Kidney tubule cell (primary cell): ENCODE measurements at places on chromosomes 11 and 22.

GRCh38 chr22:44160421-44160820 lies 20.3 kb upstream of the PARVG start:
- DNase-seq = no peak

GRCh38 chr11:67076202-67076601 lies 19.6 kb downstream of the RHOD start:
- DNase-seq = no peak

DNA sequence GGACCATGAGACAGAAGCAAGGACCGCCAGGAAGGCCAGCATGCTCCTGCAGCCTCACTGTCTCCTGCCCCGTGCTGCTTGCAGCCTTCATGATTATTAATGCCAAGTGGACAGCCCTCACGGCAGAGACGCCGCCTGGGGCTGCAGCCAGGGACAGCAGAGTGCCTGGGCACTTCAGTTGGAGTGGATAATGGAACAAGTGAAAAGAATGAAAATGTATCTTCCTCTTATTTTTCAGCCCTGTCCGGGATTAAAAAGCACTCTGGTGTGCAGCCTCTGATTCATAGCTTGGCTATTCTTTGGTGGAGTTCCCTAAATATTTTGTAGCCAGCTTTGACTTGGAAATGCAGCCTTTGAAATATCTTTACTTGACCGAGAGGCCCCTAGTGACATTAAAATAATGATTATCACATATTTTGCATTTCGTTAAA lies 1404.2 kb downstream of the BRD1 start:
- DNase-seq = no peak

GRCh38 chr11:7520981-7521487 lies 7.2 kb downstream of the PPFIBP2 start:
- DNase-seq = no peak

GRCh38 chr22:44828193-44828592 lies 75.8 kb downstream of the ARHGAP8 start:
- no peak for DNase-seq

DNA sequence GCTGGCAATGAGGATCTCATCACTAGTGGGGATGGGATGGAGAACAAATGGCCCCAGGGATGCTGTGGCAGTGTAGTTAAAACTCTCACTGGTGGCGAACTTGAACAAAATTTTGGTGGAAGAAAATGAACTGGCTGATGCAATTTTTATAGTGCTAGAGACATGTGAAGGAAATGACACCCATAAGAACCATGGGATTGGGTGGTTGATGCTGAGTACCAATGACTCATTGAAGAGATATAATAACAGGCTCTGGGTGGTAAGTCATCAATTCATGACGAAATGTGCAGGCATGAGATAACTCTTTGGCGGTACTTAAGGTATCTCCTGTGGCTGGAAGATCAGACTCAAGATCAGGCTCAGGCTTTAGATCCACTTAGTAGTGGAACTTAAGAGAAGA lies 172.9 kb upstream of the DDI1 start:
- DNase-seq = peak; percentile 49

GRCh38 chr11:33916736-33917135 lies 24.9 kb upstream of the LMO2 start:
- no peak for DNase-seq

DNA sequence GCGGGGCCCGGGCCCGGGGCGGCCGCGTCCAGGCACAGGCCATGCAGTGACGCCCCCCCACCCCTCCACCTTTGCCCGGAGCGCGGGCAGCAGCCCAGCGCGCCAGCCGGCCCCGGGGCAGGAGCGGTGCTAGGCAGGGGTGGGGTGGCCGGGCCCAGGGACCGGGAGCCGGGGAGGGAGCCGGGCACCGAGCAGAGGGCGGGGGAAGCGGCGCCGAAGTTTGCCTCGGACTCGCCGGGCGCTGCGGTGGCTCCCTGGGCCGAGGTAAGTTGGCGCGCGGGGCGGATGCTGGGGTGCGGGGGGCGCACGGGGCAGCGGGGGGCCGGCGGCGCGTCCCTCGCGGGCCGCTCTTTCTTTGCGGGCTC lies 332 bp downstream of the TEAD1 start:
- no peak for DNase-seq

GRCh38 chr11:10307022-10307399 lies 2.1 kb downstream of the ADM start:
- DNase-seq = no peak

DNA sequence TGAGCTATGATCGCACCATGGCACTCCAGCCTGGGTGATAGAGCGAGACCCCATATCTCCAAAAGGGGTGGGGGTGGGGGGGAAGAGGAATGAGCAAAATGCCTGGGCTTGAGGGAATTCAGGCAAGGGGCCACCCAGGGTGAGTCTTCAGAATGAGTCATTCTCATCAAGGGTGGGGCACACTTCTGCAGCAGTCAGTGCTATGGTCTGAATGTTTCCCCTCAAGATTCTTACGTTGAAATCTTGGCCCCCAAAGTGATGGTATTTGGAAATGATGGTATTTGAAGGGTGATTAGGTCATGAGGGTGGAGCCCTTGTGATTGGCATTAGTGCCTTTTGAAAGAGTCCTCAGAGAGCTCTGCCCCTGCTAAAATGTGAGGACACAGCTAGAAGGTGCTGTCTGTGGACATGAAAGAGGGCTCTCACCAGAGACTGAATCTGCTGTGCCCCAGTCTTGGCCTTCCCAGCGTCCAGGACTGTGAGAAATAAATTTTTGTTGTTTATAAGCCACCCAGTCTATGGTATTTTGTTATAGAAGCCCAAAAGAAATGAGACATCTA lies 86.4 kb upstream of the THY1 start:
- DNase-seq = no peak

- DNase-seq = no peak
These were observed 420.0 kb downstream of the CTTN start for GRCh38 chr11:70818351-70818750.

DNA sequence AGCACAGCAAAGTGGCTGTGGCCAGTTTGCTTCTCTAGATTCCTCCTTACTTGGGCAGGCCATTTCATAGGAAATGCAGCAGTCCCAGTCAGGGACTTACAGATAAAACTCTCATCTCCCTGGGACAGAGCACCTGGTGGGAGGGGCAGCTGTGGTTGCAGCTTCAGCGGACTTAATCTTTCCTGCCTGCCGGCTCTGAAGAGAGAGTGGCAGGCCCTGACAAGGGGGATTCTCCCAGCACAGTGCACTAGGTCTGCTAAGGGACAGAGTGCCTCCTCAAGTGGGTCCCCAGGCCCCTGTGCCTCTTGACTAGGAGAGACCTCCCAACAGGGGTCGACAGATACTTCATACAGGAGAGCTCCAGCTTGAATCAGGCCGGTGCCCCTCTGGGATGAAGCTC lies 1649.1 kb downstream of the LRRC4C start:
- DNase-seq = no peak

GRCh38 chr22:20591295-20591645 lies 83.9 kb downstream of the MED15 start:
- DNase-seq = no peak

DNA sequence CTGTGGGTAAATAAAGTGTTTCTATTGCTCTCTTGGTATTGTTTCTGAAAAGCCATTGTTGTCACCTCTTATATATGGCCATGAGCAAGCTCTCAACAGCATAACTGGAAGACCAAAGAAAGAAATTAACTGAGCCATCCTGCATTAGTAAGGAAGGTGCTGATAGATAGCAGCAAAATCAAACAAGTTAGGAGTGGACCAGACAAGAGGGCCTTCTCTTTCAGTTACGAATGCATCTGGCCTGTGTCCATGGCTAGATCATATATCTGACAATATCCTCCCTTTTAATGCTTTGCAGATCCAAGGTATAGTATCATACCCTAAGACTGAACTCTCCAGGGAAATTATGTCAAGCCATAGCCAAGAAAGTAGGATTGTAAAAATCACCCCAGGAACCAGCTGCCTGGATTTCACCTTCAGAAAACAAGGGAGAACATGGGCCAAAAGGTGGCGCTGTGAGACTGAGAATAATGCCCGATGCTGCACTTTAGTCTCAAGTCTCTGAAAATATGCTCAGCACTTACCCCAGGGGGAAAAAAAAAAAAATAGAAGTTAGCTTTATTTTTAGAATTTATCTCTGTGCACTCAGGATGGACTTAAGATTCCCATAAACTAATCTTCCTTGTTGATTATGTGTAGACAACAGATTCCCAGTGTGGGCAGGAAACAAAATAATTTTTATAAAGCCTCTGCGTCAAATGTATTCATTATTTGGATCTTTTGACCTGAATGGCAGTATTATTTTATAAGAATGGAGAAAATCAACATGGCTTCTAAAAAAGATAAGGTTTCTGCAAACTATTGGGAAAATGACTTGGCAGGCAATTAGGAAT lies 415.1 kb downstream of the ETS1 start:
- DNase-seq = peak; percentile 79

DNA sequence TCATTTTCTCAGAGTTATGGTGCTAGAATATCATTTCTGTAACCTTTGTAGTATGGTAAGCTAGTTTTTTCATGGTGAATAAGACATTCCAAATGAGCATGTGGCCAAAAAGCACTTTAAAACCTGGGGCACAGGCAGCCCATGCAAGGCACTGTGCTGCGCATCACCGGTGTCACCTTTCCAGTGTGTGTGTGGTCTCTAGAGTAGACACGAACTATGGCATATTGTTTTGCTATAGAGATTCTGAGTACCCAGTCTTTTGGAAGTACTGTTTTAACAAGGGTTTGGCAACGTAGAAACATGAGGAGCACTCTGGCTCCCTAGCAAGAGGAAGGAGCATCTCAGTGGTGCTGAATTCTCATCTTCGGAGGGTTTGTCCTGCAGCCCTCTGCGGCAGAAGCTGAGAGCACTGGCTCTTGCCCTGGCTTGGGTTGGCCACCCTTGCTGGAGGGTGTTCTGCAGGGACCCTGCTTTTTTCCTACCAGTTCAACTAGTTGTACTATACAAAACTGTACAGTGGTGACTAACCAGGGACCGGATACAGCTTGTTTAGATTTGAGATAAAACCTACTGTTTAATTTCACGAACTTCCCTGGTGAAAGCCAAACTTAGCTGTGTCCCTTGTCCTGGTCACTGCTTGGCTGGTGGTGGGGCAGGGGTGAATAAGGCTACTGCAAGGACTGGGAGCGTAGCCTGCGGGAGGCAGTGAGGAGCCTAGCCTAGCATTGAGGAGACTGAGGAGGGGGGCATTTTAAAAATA lies 135.7 kb downstream of the ATXN10 start:
- DNase-seq = no peak
